Fibroblast of gingiva (primary cell): ENCODE measurements at places on chromosomes 6 and 20.

DNA sequence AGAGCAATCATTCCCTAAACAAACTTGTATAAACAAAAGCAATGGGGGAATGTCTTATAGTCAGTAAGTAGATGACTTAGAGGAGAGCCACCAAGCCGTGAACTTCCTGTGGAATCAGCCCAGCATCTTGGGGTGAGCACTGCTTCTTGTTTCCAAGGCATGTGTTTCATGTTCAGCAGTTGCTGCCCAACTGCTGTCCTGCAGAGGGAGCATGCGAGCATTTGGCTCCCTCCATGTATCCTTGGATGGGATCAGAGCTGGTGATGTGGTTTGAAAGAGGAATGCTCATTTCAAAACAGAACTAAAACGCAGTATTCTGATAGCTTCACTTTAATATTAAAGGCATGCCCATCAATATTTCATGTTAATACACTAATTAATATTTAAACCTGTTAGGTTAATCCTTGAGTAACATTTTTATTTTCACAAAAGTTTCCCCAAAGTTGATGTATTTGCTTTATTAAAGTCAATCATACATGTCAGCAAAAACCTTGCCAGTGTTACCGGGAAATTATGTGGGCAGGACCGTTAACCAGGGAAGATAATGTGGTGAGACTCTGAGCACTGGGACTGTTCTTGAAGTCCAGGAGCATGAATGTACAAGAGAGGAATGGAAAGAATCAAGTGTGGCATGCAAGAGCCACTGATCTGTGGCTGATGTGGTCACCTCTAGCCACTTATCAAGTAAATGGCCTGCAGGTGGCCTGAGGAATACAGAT lies 172.1 kb upstream of the GGTLC1 start:
- peak; percentile 61 for DNase-seq

GRCh38 chr6:64685401-64685800 lies 1021.6 kb downstream of the EYS start:
- DNase-seq = no peak

DNA sequence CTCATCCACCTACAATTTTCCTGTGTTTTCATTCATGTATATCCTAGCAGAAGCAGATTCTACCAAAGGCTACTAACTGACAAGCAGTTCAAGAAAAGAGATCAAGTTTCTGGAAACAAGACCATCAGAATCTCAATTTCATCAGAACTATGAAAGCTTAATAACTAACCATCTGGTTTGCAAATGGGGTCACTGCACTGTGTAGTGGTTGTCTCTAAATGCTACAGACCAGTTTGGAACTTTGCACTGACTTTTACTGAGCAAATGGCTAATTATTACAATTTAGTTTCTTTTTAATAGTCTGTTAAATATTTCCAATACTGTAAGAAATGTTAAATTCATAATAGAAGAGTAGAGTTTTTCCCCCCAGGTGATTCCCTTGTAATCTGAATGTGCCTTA lies 64.5 kb downstream of the REPS1 start:
- no peak for DNase-seq

GRCh38 chr20:9985281-9985680 lies 49.5 kb upstream of the ANKEF1 start:
- DNase-seq = no peak

DNA sequence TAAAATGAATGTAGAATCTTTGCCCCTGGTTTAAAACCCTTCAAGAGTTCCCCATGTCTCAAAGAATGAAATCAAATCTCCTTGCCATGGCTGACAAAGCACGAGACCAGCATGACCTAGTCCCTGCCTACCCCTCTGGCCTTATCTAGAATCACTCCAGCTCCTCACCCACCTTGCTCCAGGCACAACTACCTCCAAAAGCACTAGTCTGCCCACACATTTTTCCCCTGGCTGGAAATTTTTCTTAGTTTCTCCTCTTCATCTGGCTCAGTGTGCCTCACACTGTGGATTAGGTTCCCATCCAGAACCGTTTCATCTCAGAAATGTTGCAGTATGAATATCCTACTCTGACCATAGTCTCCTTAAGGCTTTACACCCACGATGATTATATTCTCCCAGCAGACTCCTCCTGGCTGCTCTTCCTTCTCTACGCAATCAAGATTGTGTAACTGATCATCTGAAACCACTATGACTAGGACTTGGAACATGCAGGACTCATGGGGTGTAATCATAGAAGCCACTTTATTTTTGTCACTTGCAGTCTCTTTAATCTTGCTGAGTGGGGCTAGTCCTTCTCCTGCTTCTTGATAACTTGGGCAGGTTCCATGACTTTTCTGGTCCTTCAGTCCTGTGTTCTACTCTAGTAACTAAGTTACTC lies 7.8 kb upstream of the MRS2 start:
- DNase-seq = peak; percentile 93

DNA sequence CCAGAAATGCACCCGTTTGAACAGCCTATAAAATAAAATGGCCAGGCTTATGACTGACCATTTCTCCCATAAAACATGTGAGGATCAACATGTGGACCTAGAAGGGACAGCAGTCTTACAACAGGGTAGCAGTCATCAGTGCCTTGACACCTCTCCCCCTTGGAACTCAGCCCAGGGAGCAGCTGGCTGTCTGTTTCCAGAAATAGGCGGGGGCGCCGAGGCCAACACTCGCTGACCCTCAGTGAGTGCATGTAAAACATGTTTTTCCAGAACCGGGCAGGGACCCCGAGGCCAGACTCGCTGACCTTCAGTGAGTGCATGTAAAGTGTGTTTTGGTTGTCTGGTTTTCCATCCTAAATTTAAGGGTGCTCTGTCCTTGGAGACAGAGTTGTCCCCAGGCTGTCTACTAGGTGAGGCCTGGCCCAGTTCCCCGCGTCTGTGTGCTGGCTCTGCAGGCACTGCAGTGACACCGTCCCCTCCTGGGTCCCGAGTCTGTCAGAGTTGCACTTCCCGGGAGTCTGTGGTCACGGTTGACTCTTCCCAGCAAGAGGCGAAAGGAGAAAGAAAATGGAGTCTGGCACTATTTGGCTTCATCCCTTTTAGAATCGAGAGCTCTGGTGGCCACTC lies 19.8 kb upstream of the ADRM1 start:
- DNase-seq = no peak

GRCh38 chr6:119256978-119257462 lies 92.5 kb downstream of the MAN1A1 start:
- no peak for DNase-seq

DNA sequence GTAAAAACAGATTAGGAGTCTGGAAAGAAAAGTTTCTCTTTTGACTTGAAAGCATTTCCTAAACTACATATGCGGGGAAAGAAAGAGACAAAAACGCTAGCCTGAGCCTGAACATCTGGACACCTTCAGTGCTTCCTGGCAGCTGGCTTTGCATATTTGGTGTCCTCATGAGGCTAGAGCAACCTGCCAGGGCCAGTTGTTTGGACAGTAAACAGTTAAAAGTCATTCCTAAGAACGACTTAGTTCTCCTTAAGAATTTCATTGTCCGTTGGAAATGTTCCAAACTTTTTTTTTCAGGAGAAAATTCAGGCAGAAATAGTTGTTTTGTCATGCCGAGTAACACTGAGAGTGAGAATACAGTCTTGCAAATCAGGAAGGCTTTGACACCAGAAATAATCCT lies 199.8 kb downstream of the SMOC2 start:
- no peak for DNase-seq
